Stimulated activated CD4-positive, alpha-beta T cell treated with anti-CD3 and anti-CD28 coated beads, Interleukin-15, amount 100 ng/mL, for 48 hours (primary cell): ENCODE measurements at places on chromosomes 5 and 9.

DNA sequence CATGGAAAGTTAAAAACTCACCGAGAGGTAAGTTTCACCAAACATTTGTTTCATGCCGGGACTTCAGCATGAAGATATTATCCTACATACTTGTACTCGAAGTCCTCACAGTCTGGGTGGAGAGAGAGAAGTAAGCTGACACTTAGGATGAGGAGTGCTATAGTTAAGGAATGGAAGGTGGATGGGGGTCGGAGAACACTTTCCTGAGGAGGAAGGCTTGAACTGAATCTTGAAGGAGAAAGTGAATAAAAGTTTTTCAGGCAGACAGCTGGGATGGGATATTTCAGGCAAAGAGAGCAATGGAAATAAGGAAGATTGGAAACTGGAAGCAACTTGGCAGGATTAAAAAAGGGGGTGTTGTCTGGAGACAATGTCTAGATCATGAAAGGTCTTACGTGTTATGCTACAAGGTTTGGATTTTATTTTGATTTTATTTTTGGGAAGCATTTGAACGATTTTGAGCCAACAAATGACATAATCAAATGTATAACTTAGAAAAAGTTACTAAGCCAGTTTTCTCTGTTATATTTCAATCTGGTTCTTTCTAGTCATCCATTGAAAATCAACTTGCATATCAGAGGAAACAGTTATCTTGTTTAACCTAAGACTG, 167.1 kb downstream of the PAM start:
- no peak for DNase-seq

- no peak for DNase-seq
These were observed 1.3 kb downstream of the SLC12A7 start for GRCh38 chr5:1110307-1111240.

- peak; percentile 13 for DNase-seq
These were observed 16.5 kb upstream of the PRSS3 start for GRCh38 chr9:33778700-33779351.

DNA sequence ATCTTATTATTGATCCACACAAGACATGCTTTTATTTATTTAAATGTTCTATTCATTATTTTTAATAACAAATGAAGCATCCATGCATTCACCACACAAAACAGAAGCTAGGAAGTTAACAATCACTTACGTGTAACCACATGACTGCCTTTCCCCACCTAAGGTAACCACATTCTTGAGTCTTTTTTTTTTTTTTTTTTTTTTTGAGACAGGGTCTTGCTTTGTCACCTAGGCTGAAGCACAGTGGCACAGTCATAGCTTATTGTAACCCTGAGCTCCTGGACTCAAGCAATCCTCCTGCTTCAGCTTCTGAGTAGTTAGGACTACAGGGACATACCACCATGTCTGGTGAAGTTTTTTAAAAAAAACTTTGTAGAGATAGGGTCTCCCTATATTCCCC, 133.0 kb downstream of the DOCK2 start:
- no peak for DNase-seq

DNA sequence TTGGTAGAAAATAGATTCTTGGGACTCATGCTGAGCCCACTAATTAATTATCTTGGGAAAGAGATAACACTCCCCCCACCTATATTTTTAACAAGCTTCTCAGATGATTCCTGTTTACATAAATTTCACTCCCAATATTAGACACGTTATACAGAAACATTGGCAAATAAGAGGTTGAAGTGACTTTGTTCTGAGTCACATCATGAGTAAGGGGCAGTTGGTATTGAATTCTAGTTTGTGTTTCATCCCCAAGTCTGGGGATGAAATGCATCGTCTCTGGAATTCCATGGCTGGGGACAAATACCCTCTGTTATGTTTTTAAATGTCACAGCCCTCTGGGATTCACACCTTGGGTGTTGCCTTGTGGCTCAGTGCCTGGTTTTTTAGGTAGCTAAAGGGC, 41.0 kb downstream of the BASP1 start:
- no peak for DNase-seq

GRCh38 chr9:129258823-129259301, 80.8 kb upstream of the IER5L start:
- DNase-seq: no peak

GRCh38 chr9:132810314-132810713, 67.8 kb downstream of the AK8 start:
- no peak for DNase-seq

GRCh38 chr5:267716-268115, 3.7 kb upstream of the PDCD6 start:
- DNase-seq: no peak

DNA sequence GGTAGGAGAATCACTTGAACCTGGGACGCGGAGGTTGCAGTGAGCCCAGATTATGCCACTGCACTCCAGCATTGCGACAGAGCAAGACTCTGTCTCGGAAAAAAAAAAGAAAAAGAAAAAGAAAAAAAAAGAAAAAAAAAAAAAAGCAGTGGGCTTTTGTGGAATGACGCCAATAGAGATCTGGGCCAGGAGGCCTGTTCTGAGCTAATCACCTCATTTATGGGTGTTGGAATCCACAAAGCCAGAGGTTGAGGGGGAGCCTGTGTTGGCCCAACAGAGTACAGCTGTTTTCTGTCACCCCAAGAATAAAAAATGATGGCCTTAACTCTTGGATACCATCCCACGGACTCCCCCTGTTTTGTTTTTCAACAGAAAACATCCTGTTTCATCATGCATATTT, 18.5 kb downstream of the OSTF1 start:
- DNase-seq: no peak
